ENCODE measurements at places on chromosomes 6 and 20.

DNA sequence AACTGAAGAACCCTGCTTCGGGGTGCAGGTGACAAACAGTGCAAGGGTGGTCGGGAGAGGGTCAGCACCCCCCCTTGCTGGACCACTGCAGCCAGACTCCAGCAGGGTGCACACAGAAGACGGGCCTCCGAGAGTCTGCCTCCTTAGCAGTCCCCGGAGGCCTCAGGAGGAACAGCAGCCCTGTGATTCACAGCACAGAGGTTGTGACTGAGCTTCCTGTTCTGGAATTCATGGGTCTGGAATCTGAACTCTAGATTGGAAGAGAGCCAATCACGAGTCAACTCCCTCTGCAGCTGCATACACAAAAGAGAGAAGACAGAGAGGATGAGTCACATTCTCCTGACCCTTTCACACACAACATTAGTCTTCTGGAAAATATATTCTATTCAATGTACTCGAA, 249.0 kb upstream of the OPRM1 start:
- no peak for DNase-seq

- no peak for DNase-seq
These were observed 242.1 kb downstream of the CDC5L start for GRCh38 chr6:44629636-44630035.

DNA sequence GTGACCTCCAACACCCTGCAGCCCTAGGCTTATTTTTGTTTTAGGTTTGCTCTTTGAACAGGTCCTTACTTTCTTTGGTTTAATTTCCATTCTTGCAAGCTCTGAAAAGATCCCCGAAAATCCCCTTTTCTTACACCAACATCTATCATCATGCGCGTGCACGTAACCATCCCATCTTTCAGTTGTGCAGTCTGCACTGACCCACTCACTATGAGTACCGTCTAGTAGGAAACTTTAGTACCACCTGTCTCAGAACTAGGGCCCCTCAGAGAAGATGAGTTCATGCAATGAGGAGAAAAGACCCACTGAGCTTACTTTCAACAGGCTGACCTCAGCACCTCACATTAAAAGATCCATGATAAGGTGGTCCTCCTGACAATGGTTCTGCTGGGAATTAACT, 120.6 kb upstream of the AGPAT4 start:
- DNase-seq, result no peak

DNA sequence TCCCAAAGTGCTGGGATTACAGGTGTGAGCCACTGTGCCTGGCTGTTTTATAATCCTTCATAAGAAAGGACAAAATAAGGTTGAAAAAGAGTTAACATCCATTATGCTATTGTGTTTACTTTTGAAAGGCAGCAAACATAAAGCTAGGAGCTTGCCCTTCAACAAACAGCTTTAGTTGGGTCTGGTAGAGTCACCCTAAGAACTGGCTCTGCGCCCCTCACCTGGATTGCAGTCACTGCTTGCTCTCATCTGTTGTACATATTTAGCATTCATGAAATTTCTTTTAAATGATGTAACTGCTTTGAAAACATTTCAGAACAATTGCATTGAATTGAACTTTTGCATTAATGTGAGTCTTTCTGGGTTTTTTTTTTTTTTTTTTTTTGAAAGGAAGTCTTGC, 38.9 kb downstream of the JARID2 start:
- DNase-seq, result no peak

- DNase-seq, result no peak
These were observed 13.5 kb downstream of the PFDN4 start for GRCh38 chr20:54221353-54221752.

- DNase-seq, result no peak
These were observed 356.3 kb downstream of the HTR1B start for GRCh38 chr6:77106992-77107391.

DNA sequence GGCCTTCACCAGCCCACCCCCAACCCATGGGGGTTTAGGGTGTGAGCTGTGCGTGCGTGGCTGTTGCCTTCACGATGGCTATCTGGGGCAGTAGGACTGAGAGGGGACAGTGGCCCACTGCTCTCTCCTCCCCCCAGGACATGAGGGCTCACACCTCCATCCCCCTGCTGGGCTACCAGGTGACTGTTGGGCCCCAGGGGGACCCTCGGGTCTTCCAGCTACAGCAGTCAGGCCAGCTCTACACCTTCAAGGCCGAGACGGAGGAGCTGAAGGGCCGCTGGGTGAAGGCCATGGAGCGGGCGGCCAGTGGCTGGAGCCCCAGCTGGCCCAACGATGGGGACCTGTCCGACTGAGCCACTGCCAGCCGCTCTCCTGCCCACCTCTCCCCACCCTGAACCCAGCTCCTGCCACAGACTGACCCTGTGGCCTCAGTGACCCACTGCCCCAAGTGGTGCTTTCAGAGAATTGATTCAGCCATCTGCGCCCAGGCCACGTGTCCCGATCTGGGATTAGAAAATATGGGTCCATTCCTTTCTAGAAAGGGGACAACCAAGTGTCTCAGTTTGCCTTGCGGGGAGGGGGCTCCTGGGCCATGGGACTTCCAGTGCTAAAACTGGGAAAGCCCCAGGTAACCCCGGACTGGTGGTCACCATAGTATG, 22.5 kb downstream of the FGD2 start:
- no peak for DNase-seq

- no peak for DNase-seq
These were observed 187.0 kb upstream of the FOXQ1 start for GRCh38 chr6:1124885-1125284.

- no peak for DNase-seq
These were observed 39.7 kb downstream of the AGPAT4 start for GRCh38 chr6:161233986-161234661.

- no peak for DNase-seq
These were observed 14.1 kb upstream of the THBD start for GRCh38 chr20:23063581-23063980.

DNA sequence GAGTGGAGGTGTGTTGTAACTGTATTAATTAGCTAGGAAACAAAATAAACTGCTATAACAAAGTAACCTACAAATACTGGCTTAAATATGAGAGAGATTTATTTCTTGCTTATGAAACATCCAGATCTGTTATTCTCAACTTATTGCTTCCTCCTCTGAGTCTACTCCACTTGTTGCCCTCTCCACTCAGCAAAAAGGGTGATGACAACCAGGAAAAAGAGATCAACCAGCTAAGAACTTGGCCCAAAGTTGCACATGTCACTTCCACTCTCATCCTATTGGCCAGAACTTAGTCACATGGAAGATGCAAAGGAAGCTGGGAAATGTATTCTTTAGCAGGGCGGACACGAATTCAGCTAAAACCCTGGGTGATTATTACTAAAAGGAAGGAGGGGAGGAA, 5.2 kb upstream of the TP53RK start:
- DNase-seq, result no peak

DNA sequence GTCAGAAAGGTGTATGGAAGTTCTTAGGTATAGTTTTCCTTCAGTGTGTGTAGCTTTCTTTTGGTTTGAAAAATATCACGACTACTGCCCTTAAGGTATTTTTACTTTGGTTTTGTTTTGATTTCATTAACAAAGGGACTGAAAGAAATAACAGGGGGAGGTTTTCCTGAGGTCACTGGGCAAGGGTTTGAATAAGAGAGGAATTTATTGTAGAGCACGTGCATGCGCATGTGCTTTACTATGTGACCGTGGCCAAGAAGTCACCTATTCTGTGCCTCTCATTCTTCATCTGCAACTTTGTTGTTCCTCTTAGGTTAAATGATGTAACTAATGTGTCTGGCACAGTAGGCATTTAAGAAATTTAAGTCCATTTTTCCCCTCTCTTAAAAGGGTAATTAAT, 4.1 kb upstream of the MAN1A1 start:
- no peak for DNase-seq

- no peak for DNase-seq
These were observed 114.0 kb upstream of the ARG1 start for GRCh38 chr6:131459005-131459404.

- DNase-seq, result no peak
These were observed 27.0 kb upstream of the CALHM6 start for GRCh38 chr6:116434056-116434725.

DNA sequence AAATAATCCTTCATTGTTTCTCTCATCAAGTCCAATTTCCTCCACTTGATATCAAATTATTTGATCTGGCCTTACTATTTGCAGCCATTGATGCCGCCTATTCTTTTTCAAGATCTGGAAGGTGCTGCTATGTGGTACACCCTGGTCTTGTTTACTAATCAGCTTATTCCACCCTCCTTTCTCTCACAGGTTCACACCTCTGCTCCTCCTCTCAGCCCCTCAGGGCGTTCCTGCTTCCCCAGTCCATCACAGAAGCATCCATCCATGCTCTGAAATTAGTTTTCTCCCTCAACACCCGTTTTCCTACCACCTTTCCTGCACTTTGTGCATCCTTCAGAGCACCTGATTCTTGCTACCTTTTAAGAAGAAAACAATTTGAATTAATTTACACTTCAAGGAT, 183.6 kb downstream of the EPHA7 start:
- no peak for DNase-seq

DNA sequence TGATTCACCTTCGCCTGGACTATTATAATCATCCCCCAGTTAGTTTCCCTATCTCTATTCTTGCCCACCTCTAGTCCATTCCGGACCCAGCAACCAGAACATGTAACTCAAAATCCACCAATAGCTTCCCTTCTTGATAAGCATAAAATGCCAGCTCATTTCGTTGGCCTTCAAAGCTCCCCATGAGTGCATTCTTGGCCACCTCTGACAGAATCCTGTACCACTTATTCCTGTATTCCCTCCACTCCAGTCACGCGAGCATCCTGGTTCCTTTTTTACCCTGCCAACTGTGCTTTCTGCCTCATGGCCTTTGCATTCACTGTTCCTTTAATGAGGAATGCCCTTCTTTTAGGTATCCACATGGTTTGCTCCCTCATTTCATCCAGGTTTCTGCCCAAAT, 36.7 kb downstream of the CYP24A1 start:
- no peak for DNase-seq

All from stimulated activated CD4-positive, alpha-beta T cell treated with anti-CD3 and anti-CD28 coated beads, Interleukin-2, amount 100 ng/mL, for 4 hours (primary cell).